Esophagus mucosa (tissue), 1 donor: ENCODE measurements at places on chromosomes 5 and 9.
A peak's percentile ranks its signal among the peaks of the same experiment; 100 is the strongest.

DNA sequence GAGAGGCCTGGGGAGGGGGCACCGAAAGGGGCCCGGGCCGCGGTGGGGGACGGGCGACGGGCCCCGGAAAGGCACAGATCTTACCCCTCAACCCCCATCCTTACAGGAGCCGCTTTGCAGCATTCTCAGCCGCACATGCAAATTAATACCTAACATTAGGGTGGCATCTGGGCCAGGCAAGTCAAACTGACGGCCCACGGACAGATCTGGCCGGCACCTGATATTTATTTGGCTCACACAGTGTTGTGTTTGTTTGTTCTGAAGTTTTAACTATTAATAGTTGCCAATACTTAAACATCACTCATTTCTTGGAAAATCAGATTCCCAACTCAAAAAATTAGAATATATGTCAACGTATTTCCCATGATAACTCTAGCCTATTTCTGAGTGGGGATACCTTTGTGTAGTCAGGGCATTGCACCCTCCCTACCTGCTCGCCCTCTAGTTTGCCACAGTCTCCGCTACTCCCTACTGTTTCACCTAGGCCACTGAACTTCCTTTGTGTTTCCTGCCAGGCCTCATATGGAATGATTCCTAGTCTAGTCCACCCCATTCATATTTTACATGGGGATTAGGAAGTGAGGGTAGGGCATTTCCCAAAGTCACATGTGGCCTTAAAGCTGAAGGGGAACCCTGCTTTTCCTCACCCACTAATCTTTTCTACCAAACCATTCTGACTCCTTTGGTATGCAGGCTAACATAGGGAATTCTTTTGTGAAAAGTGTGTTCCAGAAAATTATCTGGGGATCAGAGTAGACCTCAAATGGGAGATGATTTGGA is 71.9 kb upstream of the LARP1 start:
- no peak for ATAC-seq

- ATAC-seq, result no peak
These were observed 365.7 kb downstream of the DEPDC1B start for GRCh38 chr5:60334281-60334713.

- ATAC-seq, result no peak
These were observed 26.6 kb downstream of the WNT8A start for GRCh38 chr5:138110266-138110963.

GRCh38 chr5:133830281-133830680 is 138.1 kb downstream of the C5orf15 start:
- no peak for ATAC-seq

DNA sequence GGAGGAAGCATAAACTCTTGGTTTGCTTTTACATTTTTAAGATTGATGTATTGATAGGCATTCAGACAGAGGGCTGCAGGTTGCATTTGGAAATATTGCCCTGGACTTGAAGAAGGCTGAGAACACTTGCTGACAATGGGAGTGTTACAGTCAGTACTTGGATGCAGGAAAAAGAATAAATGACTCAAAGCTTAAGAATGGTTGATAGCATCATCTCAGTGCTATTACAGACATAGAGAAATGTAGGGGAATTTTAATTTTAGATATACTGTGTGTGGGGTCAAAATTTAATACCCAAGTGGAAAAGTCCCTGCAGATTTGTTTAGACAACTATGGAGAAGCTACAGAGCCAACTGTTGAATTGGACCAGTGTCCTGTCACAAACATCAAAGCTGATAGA is 101.1 kb downstream of the ISL1 start:
- no peak for ATAC-seq

GRCh38 chr5:177498013-177498787 is 796 bp upstream of the PDLIM7 start:
- ATAC-seq, result peak; percentile 6

DNA sequence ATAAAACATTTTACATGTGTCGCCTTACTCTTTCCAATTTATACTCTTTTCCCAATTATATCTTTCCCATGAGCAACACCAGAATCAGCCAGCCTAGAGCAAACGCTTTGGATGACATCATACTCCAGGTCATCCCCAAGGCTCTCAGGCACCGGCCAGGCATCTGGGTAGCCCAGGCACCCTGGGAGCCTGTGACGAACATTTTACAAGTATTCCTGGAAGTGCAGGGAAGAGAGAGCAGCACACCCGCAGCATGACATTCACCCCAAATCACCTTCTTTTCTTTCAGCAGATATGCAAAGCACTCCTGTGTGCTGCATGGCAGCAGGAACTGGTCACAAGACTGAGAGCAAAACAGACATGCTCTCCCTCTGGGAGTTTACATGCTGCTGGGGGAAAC is 75.7 kb upstream of the SMIM23 start:
- ATAC-seq, result no peak

- ATAC-seq, result peak; percentile 20
These were observed 134.5 kb downstream of the SEC61B start for GRCh38 chr9:99356512-99356971.

- ATAC-seq, result peak; percentile 75
These were observed 12.2 kb downstream of the CXXC5 start for GRCh38 chr5:139660105-139660922.

DNA sequence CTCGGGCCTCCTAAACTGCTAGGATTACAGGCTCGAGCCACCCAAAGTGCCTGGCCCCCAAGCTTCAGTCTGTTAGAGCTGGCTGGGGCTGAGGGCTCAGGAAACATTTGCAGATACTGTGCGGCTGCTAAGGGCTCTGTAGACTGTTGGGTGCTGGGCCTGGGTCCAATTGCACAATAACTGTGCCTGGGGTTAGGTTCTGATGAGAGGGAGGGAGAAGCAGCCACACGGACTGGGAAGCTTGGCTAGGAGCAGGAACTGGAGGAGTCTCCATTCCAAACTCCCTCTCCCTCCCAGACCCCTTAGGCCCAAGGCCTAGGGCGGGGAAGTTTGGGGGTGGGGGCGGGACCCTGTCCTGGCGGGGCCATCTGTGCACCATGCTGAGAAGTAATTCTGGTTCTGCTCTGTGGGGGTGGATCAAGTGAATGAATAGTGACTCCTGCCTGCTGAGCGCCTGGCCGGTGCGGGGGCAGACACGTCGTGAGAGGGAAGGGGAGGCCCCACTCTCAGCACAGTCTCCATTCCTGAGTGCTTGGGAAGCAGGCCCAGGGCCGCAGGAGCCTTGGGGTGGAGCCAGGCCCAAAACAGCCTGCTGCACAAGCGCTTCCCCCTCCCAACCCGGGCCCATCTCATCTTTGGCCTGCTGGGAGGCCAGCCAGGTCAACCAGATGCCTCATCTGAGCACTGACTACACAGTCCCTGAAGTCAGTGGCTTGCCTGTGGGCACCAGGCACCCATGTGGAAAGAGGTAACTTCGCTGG is 1.5 kb downstream of the ASS1 start:
- ATAC-seq, result peak; percentile 38

DNA sequence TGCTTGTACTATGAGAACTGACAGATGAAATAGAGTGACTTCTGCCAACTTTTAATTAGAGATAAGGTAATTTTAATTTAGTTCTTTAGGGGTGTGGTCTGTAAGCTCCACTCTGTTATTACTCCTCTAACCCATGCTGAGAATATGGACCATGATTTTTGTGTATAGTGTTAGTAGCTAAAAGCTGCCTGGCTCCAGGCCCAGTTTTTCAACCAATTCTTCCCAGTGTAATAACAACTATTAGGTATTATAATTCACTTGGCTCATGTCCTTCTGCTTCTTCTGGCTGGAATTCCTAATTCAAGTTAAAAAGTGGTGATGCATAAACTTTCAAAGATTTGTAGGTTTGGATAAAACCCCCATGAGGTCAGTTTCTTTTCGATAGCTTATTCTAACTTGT is 216.3 kb downstream of the ISL1 start:
- no peak for ATAC-seq

DNA sequence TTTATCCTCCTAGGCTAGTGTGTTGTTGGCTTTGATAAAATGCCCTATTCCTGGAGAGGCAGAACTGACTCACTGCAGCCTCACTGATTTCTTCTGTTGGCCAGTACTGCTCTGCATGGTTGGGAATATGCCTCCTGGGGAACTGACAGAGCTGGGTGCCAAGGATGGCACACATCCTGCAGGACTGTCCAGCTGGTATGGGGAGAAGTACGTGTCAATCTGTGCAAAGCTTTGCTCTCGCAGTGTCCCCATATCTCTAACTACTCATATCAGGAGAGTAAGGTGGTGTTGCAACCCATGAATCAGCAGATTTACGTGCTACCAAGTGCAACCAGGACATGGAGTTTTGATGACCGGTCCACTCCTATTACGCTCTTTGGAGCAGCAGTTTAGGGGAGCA is 74.7 kb downstream of the TEK start:
- ATAC-seq, result no peak

- no peak for ATAC-seq
These were observed 428.8 kb upstream of the CLINT1 start for GRCh38 chr5:158287643-158288271.

DNA sequence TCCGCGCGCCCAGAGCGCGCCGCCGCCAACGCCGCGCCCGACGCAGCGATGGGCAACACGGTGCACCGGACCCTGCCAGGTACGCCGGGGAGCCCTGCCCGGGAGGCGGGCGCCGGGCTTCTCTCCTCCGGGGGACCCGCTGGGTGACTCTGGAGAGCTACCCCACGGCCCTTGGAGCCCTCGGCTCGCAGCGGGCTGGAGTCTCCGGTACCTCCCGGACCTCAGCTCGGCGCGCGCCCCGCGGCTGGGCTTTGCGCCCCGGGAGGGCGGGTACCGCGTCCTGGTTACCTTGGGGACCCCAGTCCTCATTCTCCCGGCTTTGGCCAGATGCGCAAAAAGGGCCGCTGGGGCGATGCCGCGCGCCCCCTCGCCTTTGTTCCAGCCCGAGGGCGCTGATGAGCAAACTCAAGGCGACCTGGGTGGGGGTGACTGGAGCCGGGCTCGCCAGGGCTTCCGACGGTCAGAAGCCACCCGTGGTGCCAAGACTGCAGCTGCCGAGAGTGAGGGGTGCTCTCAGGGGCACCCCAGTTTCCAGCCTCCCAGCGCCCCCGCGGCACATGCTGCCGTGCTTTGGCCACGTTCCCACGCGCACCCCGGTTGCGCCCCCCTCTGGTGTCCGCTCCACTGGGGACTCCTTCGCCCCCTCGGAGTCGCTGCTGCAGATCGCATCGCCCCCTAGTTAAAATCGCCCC is 442 bp downstream of the NEURL1B start:
- ATAC-seq, result no peak

DNA sequence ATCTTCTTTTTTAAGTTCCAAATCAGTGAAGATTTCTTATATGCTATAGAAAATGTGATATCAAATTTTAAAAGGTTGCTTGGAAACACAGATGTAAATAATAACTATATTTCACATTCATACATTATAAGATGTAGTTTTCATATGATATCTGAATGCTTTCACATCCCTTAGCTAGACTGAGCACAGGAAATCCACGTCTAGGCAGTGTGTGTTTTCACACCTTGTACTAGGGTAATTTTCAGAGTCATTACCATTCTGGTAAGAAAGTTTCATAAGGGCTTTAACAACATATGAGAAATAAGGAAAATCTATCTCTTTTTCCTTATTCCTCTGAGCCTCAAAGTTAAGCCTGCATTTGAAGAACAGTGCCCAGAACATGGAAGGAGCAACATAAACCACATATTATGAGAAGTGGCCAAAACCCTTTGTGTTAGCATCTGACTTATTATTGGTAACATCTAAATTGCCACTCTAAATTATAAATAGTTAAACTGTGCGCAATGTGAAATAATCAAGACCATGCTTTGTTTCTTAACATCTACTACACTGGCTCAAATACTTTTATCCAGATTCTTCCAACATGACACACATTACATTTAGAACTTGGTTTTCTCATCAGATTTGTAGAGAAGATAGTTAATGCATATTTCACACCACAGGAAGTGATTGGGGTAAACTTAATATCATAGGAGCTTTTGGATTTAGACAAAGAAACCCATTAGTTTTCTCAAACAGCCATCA is 113.3 kb downstream of the PPP2R2B start:
- ATAC-seq, result no peak

DNA sequence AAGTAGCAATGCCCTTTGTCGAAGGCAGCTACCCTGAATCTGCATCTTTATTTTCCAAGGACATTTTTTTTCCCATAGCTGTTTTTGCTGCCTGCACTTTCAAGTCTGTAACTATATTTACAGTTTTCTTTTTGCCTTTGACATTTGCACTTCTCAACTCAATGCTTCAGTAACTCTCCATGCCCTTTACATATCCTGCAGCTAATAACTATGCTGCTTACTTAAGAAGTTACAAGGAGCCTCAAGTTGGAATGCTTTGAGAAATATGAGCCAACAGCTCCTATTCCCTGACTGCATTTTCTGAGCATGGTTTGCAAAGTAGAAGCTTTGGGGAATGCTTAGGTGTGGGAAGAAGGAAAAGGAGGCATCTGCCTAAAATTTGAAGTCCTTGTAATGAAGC is 194.8 kb upstream of the TRPC7 start:
- no peak for ATAC-seq
